Left ventricle myocardium inferior (tissue), 1 donor: ENCODE measurements at places on chromosomes 2 and 18.

DNA sequence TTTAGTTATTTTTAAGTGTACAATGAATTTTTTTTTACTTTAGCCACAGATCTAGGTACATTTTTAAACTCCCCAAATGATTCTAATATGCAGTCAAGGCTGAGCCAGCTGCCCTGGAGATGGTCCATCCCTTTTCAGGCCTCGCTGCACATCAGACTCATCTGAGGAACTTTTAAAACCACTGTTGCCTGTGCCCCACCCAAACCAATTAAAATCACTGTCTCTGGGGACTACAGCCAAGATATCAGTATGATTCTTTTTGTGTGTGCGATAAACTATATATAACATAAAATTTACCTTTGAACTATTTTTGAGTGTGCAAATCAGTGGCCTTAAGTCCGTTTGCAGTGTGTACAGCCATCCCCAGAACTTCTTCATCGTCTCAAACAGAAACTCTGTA, 9.1 kb upstream of the MALT1 start:
- H3K4me3 ChIP-seq = no peak overlapping the region
- H3K4me1 ChIP-seq = peaks cover 5% of the 10 kb centered on the region
- no peak for DNase-seq
- H3K36me3 ChIP-seq = no peaks in the 10 kb centered on the region
- H3K27ac ChIP-seq = no peak overlapping the region

GRCh38 chr2:101219246-101219645, 33.4 kb upstream of the CNOT11 start:
- H3K4me3 ChIP-seq = no peak overlapping the region
- H3K36me3 ChIP-seq = no peaks in the 10 kb centered on the region
- no peak overlapping the region for H3K27ac ChIP-seq
- no peaks in the 10 kb centered on the region for H3K27me3 ChIP-seq
- DNase-seq = no peak

DNA sequence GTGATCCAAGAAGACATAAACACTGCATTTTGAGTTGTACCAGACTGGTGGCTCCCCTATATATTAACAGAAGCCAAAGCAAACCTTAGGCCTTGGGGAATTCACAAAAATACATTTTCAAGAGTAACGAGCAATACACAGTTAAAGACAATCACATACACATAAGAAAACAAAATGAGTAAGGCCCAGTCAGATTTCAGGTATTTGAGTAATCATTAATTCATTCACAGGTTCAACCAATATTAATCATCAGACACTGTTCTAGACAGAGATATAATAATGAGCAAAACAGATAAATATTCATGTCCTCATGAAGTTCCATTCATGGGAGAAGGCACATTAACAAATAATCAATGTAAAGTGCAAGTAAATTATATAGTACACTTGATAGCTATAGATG, 9.6 kb downstream of the STPG4 start:
- no peak for DNase-seq
- H3K4me1 ChIP-seq = no peaks in the 10 kb centered on the region
- H3K27ac ChIP-seq = no peak overlapping the region
- H3K27me3 ChIP-seq = no peaks in the 10 kb centered on the region
- H3K4me3 ChIP-seq = no peak overlapping the region
- H3K36me3 ChIP-seq = peaks cover 45% of the 10 kb centered on the region

- H3K36me3 ChIP-seq = peaks cover 16% of the 10 kb centered on the region
- no peaks in the 10 kb centered on the region for H3K27me3 ChIP-seq
- no peak for DNase-seq
Measured at GRCh38 chr2:32417659-32418058, 60.8 kb downstream of the BIRC6 start.

DNA sequence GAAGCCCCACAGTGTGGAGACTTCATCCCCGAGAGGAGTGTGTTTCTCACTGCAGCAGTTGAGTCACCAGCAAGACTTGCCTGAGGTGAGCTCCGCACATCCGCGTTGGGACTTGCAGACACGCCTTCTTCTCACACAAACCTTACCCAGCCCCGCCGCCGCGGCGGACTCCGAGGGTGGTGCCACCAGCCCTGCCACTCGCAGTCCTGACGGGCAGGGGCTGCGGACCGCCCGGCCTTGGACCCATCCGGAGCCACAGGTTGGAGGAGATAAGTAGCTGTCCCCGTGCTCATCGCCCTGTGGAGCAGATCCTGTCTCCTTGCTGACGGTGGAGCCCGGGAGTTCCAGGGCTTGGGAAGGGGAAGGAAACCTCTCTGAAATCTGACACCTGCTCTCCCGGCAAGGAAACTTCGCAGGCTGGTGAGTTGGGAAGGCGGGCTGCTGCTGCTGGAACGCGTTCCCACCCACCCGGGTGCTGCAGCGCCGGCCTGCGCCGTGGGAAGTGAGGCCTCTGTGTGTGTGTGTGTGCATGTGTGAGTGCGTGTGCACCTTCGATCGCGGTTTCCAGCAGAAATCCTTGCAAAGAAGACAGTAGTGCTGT, at the start of gene RAB27B:
Gene RAB27B (plus strand): TSS at position 197 of the 601 bp plus-strand sequence. CDS start 49,109 bp downstream, outside the sequence.
- H3K4me1 ChIP-seq = peaks cover 12% of the 10 kb centered on the region
- H3K27me3 ChIP-seq = peaks cover 33% of the 10 kb centered on the region
- H3K27ac ChIP-seq = no peak within 1 kb of the TSS
- peak within 1 kb of the TSS; percentile 62 for H3K4me3 ChIP-seq

DNA sequence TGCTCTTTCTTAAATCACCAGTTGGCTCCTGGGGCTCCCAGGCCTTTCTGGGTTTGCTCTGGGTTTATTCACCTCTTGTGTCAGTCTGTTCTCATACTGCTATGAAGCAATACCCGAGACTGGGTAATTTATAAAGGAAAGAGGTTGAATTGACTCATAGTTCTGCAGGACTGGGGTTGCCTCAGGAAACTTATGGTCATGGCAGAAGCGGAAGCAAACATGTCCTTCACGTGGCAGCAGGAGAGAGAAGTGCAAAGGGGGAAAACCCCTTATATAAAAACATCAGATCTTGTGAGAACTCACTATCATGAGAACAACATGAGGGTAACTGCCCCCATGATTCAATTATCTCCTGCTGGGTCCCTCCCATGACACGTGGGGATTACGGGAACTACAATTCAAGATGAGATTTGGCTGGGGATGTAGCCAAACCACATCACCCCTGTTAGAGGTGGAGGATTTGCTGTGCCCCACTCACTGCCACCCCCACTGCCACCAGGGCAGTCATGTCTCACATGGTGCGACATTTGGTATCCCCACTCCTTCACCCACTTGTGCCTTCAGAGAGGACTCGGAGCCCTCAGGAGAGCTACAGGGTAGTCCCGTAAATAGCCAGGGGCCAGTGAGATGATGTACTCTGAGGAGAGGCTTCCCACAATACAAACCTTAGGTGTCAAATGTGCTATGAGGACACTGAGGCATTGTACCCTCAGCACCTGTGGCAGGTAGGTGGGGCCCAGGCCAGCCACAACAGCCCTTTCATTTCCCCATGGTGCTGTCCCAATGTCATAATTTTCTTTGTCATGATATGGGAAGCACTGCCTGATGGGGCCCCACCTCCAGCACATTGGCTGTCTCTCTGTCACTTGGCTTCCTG, 35.7 kb downstream of the CDC42EP3 start:
- no peak overlapping the region for H3K4me3 ChIP-seq
- H3K36me3 ChIP-seq = no peaks in the 10 kb centered on the region
- no peak for DNase-seq
- H3K27ac ChIP-seq = no peak overlapping the region
- peaks cover 24% of the 10 kb centered on the region for H3K4me1 ChIP-seq
- no peaks in the 10 kb centered on the region for H3K27me3 ChIP-seq

DNA sequence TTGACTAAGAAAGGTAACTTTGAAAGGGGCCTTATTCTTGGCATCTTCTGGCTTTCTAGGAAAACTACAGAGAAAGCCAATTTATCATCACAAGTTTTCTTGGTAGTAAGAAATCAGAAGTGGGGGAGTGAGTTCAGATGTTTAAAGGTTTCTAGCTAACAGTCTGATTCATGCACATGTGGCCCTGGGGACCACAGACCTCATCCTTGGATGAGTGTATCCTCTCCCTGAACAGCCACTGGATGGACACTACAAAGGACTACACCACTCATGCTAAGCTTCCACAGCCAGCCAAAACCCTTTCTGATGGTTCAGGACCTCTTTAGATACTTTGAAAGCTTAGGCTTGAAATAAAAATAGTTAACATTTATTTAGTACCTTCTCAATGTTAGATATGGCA, 218.3 kb upstream of the STK17B start:
- no peak overlapping the region for H3K4me3 ChIP-seq
- H3K27me3 ChIP-seq = no peaks in the 10 kb centered on the region
- peaks cover 20% of the 10 kb centered on the region for H3K4me1 ChIP-seq
- no peak for DNase-seq
- no peaks in the 10 kb centered on the region for H3K36me3 ChIP-seq

- peak overlapping the region; percentile 77 for H3K4me3 ChIP-seq
- peaks cover 17% of the 10 kb centered on the region for H3K4me1 ChIP-seq
- H3K27me3 ChIP-seq = peaks cover 37% of the 10 kb centered on the region
Measured at GRCh38 chr2:233853353-233853752, 982 bp downstream of the HJURP start.

DNA sequence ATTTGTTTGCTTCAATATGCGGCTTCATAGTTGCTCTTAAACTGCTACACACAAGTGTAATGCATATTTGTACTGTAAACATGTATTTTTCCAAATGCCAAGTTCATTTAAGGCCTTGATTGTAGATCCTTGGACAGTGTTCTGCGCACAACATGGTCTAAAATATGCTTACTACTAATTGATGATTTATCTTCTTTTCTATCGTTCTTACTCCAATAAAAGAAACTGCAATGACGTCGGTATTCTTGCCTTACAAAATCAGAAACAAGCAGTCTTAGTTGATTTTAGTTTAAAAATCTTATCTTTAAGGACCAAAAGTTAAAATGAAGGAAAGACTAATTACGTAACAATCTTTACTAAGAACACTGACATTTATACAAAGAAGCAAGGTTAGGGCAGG, 224.3 kb upstream of the SMAD7 start:
- DNase-seq = no peak
- peaks cover 16% of the 10 kb centered on the region for H3K4me1 ChIP-seq
- H3K27ac ChIP-seq = no peak overlapping the region

DNA sequence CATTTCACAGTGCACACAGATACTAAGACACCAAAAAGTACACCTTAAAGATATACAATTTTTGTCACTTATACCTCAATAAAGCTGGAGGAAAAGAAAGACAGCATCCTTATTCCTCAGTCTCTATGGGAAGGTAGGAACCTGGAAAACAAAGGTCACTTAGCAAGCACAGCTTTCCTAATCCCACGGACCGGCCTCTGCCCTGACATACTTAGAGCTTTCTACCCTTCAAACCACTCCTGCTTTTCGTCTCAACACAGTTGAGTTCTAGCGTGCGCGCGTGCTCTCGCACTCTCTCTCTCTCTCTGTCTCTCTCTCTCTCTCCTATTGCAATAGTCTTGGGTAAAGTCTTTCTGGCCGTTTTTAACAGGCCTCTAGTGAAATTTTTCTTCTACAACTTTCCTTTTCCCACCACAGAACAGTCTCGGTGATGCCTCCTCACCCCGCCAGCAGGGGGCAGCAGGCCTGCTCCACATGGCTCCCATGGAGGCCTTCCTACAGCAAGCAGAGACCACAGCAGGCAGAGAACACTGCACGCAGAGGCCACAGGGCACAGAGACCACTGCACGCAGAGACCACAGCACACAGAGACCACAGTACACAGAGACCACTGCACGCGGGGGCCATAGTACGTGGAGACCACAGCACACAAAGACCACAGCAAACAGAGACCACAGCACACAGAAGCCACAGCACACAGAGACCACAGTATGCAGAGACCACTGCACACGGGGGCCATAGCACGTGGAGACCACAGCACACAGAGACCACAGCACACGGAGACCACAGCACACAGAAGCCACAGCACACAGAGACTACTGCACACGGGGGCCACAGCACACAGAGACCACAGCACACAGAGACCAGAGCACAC, 106.9 kb downstream of the FBXO15 start:
- no peaks in the 10 kb centered on the region for H3K36me3 ChIP-seq
- no peak overlapping the region for H3K4me3 ChIP-seq
- DNase-seq = no peak
- no peaks in the 10 kb centered on the region for H3K4me1 ChIP-seq
- no peak overlapping the region for H3K27ac ChIP-seq
- H3K27me3 ChIP-seq = no peaks in the 10 kb centered on the region

GRCh38 chr18:73060666-73061288, 193.0 kb upstream of the NETO1 start:
- H3K27me3 ChIP-seq = no peaks in the 10 kb centered on the region
- H3K4me1 ChIP-seq = no peaks in the 10 kb centered on the region
- H3K36me3 ChIP-seq = no peaks in the 10 kb centered on the region

DNA sequence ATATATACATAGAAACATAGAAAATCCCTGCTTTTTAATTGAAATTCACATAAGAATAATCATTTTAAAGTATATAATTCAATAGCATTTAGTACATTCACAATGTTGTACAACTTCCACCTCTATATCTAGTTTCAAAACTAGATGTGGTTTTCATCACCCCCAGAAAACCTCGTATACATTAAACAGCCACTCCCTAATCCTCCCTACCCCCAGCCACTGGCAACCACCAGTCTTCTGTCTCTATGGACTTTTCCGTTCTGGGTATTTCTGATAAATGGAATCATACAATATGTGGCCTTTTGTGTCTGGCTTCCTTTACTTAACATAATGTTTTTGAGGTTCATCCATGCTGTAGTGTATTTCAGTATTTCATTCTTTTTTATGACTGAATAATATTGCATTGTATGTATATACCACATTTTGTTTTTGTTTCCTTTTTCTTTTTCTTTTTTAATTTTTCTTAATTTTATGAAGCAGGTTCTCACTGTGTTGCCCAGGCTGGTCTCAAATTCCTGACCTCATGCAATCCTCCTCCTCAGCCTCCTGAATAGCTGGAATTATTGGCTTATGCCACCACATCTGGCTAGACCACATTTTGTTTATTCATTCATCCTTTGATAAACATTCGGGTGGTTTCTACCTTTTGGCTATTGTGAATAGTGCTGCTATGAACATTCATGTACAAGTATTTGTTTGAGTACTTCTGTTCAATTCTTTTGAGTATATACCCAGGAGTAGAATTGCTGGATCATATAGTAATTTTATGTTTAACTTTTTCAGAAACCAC, 50.6 kb upstream of the RNF152 start:
- H3K4me3 ChIP-seq = no peak overlapping the region
- H3K36me3 ChIP-seq = no peaks in the 10 kb centered on the region
- H3K27ac ChIP-seq = no peak overlapping the region
- H3K27me3 ChIP-seq = no peaks in the 10 kb centered on the region
- DNase-seq = no peak
- no peaks in the 10 kb centered on the region for H3K4me1 ChIP-seq

DNA sequence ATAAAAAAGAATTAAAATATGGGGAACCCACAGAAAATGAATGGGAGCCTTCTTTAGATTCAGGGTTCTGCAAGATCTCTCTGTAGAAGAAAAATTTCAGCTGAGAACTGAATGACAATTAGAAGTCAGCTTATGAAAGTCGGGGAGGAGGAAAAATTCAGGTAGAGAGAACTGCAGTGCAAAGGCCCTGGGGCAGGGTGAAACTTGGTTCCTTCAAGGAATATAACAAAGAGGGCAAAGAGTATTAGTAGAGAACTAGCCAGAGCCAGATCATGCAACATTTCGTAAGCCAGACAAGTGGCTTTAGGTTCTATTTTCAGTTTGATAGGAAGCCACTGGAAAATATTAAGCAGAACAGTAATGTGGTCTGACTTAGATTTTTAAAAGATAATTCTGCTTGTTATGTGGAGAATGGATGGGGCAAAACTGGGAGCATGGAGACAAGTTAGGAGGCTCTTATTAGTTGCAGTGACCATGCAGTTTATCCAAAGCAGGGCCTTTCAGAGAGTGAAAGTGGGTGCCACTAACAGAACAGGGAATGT, 27.9 kb downstream of the RAB27B start:
- no peak overlapping the region for H3K4me3 ChIP-seq
- H3K27ac ChIP-seq = no peak overlapping the region
- no peaks in the 10 kb centered on the region for H3K36me3 ChIP-seq
- H3K4me1 ChIP-seq = no peaks in the 10 kb centered on the region
- no peak for DNase-seq
